A549 treated with DMSO at 1 μM for 4 hours (cell line): ENCODE measurements at places on chromosomes 3 and 15. TPM values are rescaled to one million over a fixed set of nuclear protein-coding genes. Genes with fewer than 3 reads are reported as not detected.

Gene GPR156
- 0.42 to 0.85 TPM (median 0.57 TPM) in 5 replicates for total RNA-seq

Gene PRRT3
- 1.0 to 1.5 TPM (median 1.4 TPM) in 5 replicates for total RNA-seq

Gene CORO2B
- total RNA-seq, result 2.9 to 4.0 TPM (median 3.7 TPM) in 5 replicates

Gene CHRM5
- 0.05 TPM in 1 of 5 replicates, not detected in the others for total RNA-seq

Gene SMCO1
- total RNA-seq, result not detected in 5 replicates

Gene BFSP2
- total RNA-seq, result not detected in 5 replicates

Gene LRRC34
- total RNA-seq, result not detected in 5 replicates

Gene CDHR4
- 0.15 to 0.46 TPM (median 0.30 TPM) in 5 replicates for total RNA-seq

Gene PSMA4
- 384 to 489 TPM (median 403 TPM) in 5 replicates for total RNA-seq

Gene IL17RE
- 0.76 to 1.1 TPM (median 0.95 TPM) in 5 replicates for total RNA-seq

Gene PRR23A
- total RNA-seq, result not detected in 5 replicates

Gene ZKSCAN7
- total RNA-seq, result not detected in 5 replicates

Gene GOLGA6L7
- not detected in 5 replicates for total RNA-seq

Gene MAN2A2
- 27.5 to 32.0 TPM (median 30.1 TPM) in 5 replicates for total RNA-seq

Gene SLC7A14
- total RNA-seq, result not detected in 5 replicates

Gene RNU5B-1
- not detected in 5 replicates for total RNA-seq

Gene VGLL3
- total RNA-seq, result 6.1 to 12.1 TPM (median 9.2 TPM) in 5 replicates

Gene GOLGA8J
- total RNA-seq, result 0.10 TPM in 1 of 5 replicates, not detected in the others

Gene BLM
- 12.1 to 15.5 TPM (median 12.4 TPM) in 5 replicates for total RNA-seq

Gene KBTBD13
- 0.02 TPM in 1 of 5 replicates, not detected in the others for total RNA-seq

Gene STRIT1
- total RNA-seq, result not detected in 5 replicates

Gene PARL
- total RNA-seq, result 62.4 to 68.8 TPM (median 66.7 TPM) in 5 replicates

Gene SH2D7
- total RNA-seq, result not detected in 5 replicates

Gene RPL35A
- 938 to 1,114 TPM (median 1,088 TPM) in 5 replicates for total RNA-seq

Gene IL17RB
- 0.81 to 1.3 TPM (median 1.0 TPM) in 5 replicates for total RNA-seq

Gene LEKR1
- 0.39 to 1.1 TPM (median 1.0 TPM) in 5 replicates for total RNA-seq

Gene SEMA3F
- total RNA-seq, result 7.7 to 9.8 TPM (median 9.3 TPM) in 5 replicates

Gene XPC
- total RNA-seq, result 28.6 to 33.7 TPM (median 33.2 TPM) in 5 replicates

Gene SIDT1
- 0.19 to 0.64 TPM (median 0.48 TPM) in 5 replicates for total RNA-seq

Gene PCCB
- total RNA-seq, result 26.8 to 29.9 TPM (median 27.4 TPM) in 5 replicates

Gene SCN11A
- 0.01 TPM in 1 of 5 replicates, not detected in the others for total RNA-seq

Gene TMC3
- not detected in 5 replicates for total RNA-seq

Gene SLC9C1
- total RNA-seq, result not detected in 5 replicates

Gene EIF4G1
- total RNA-seq, result 252 to 292 TPM (median 278 TPM) in 5 replicates

Gene GOLGA8M
- not detected in 5 replicates for total RNA-seq

Gene SERPINI2
- total RNA-seq, result not detected in 5 replicates

Gene CPNE4
- 1.8 to 5.8 TPM (median 5.0 TPM) in 5 replicates for total RNA-seq

Gene TM4SF4
- total RNA-seq, result 28.1 to 57.9 TPM (median 35.5 TPM) in 5 replicates

Gene ANKRD63
- total RNA-seq, result 0.11 to 0.28 TPM (median 0.20 TPM) in 5 replicates

Gene CLEC3B
- total RNA-seq, result 0.10 TPM in 1 of 5 replicates, not detected in the others

Gene LYZL4
- total RNA-seq, result not detected in 5 replicates

Gene FYTTD1
- 25.6 to 35.4 TPM (median 28.5 TPM) in 5 replicates for total RNA-seq

Gene HRH1
- 9.1 to 11.0 TPM (median 9.7 TPM) in 5 replicates for total RNA-seq

Gene MITF
- total RNA-seq, result 7.2 to 12.4 TPM (median 8.5 TPM) in 5 replicates

Gene CLDN18
- total RNA-seq, result not detected in 5 replicates

Gene RASA2
- 7.2 to 13.5 TPM (median 11.1 TPM) in 5 replicates for total RNA-seq

Gene TMEM212
- not detected in 5 replicates for total RNA-seq

Gene GUCA1C
- total RNA-seq, result not detected in 5 replicates

Gene CCR2
- total RNA-seq, result not detected in 5 replicates

Gene RBMS3
- 0.34 to 0.95 TPM (median 0.77 TPM) in 5 replicates for total RNA-seq

Gene FAM81A
- total RNA-seq, result 10.4 to 17.3 TPM (median 13.9 TPM) in 5 replicates

Gene CACNA2D3
- total RNA-seq, result 0.03 to 0.05 TPM (median 0.05 TPM) in 3 of 5 replicates, not detected in the others
